Activated CD4-positive, alpha-beta T cell treated with anti-CD3 and anti-CD28 coated beads, Interleukin-2, amount 50 U/mL, for 1 hour (primary cell): ENCODE measurements at places on chromosomes 3 and 15.

DNA sequence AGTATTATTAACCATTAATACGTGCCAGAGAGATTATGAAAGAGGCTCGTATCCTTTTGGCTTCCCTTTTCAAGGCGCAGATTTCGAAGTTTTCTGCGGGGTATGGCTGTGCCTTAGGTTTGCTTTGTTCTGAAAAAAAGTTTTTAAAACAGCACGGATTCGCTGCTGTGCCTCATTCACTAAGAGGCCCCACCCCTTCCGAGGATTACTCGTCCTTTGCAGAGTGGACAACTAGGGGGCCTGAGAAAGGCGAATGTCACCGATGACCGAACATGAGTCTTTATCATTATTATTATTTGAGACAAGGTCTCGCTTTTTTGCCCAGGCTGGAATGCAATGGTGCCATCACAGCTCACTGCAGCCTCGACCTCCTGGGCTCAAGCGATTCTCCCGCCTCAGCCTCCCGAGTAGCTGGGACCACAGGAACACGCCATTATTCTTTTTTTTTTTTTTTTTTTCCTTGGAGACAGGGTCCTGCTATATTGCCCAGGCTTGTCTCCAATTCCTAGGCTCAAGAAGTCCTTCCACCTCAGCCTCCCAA is 684 bp upstream of the RPS27L start:
- no peak for DNase-seq

- no peak for DNase-seq
These were observed 34.5 kb downstream of the FEM1B start for GRCh38 chr15:68311859-68312557.

DNA sequence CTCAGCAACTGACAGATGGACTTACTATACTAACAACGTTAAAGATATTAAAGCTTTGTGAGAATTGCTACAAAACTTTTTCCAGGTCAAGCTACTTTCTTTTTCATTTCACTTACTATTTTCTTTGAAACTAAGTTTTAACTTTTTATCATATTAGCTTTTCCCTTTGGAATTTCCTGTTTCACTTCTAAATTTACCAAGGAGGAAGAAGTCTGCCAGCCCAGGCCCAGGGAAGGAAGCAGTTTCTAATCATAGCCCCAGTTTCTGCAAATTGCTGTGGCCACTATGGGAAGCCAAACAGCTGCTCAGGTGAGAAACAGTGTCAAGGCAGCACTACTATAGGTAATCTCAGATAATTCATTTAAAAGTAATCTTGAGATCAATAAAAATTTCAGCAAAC is 18.4 kb downstream of the CYFIP1 start:
- no peak for DNase-seq

GRCh38 chr15:82916161-82916952 is 36.2 kb downstream of the HOMER2 start:
- no peak for DNase-seq

GRCh38 chr3:54355800-54356199 is 233.4 kb downstream of the CACNA2D3 start:
- DNase-seq: no peak

DNA sequence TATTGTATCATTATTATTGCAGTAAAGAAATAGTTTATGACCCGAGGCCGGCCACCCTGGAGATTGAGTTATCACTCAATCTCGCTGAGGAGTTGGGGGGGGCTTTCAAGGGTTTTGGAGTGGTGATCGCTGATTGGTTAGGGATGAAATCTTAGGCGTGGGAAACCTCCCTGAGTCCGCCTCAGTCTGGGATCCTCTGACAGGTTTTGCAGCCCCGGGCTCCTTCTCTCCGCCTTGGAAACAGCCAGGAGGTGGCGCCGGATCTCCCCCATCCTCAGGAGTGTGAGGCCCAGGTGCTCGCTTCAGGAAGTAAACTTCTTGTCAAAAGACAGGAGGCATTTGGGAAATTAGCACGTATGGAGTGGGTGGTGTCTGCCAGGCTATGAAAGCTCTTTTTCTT is 41.1 kb upstream of the SEC61A1 start:
- DNase-seq: no peak
